ENCODE measurements at places on chromosomes 2 and 18. TPM values are rescaled to one million over a fixed set of nuclear protein-coding genes. Genes with fewer than 3 reads are reported as not detected.

The PRLH gene
- total RNA-seq = not detected

The SP9 gene
- not detected for total RNA-seq

- no peaks in the 10 kb centered on the region for H3K36me3 ChIP-seq
- H3K27me3 ChIP-seq = no peaks in the 10 kb centered on the region
- H3K4me3 ChIP-seq = no peak overlapping the region
- no peak for DNase-seq
- no peak overlapping the region for H3K27ac ChIP-seq
Measured at GRCh38 chr2:162100579-162100978, 26.6 kb upstream of the DPP4 start.

The HES6 gene
- total RNA-seq = 1.6 TPM

The TWSG1 gene
- 49.9 TPM for total RNA-seq

The INHA gene
- total RNA-seq = 78.3 TPM

The C2orf78 gene
- total RNA-seq = not detected

DNA sequence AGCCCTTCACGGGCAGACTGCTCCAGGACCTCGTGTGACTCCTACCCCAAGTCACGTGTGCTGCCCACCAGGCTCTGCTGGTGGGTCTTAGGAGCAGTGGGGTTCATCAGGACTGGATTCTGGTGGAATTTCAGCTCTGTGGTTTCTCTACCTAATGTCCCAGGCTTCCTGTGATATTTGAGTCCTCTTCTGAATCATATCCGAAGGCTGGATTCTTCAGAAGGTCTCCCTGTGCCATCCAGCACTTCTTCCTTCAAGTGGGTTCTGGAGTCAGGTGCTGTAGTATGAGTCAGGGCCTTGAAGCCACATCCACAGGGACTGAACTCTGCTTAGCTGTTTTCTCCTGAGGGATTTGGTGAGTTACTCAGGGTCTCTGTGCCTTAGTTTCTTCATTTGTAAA is 850.2 kb upstream of the CELF4 start:
- no peak overlapping the region for H3K4me3 ChIP-seq
- no peak for DNase-seq
- H3K4me1 ChIP-seq = no peaks in the 10 kb centered on the region
- no peak overlapping the region for H3K27ac ChIP-seq

Data from ovary (tissue), 10 donors.